ENCODE measurements at places on chromosomes 7 and 10.

DNA sequence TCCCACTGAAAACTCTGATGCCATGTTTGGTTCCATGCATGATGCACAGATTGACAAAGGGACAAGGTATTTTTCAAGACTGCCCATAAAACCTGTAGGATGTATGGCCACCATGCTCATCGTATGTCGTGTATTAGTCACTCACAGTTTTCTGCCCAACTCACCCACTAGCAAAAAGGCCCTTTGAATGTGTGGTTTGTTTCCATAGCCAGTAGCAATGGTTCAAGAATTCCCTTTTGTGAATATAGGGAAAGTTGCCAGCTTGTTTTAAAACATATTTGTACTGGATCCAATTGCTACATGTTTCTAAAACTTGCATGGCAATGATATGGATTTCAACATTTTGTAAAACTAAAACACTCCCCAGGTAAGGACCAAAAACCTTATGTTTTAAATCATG is 280.9 kb upstream of the YAE1 start:
- no peak for DNase-seq

DNA sequence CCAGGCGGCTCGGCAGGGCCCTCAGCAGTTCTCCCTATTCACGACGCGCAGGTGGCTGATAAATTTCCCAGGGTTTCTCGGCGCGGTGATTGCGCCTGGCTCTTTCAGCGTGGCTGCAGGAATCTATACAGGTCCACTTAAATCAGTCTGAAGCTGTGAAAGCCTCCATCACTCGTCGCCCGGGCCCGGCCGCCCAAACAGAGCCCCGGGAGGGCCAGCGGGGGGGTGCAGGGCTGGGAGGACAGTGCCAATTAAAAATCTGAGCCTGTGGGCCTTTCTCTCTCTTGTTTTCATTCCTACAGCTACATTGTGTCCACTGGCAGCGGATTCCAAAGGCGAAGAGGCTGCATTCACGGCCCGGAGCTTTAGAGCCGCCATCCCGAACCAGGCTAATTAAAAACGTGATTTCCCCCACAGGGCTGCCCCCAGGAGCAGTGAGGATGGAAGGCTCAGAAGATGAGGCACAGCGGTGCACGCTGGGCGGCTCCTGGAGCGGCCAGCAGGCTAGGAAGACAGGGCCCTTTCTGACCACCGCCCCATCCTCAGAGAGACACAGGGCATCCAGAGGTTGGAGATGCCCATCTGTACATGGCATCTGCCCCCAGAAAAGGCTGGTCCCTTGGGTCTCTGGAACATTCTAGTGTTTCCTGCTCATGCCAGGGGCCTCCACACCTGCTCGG is 100.7 kb downstream of the FAM53B start:
- no peak for DNase-seq

DNA sequence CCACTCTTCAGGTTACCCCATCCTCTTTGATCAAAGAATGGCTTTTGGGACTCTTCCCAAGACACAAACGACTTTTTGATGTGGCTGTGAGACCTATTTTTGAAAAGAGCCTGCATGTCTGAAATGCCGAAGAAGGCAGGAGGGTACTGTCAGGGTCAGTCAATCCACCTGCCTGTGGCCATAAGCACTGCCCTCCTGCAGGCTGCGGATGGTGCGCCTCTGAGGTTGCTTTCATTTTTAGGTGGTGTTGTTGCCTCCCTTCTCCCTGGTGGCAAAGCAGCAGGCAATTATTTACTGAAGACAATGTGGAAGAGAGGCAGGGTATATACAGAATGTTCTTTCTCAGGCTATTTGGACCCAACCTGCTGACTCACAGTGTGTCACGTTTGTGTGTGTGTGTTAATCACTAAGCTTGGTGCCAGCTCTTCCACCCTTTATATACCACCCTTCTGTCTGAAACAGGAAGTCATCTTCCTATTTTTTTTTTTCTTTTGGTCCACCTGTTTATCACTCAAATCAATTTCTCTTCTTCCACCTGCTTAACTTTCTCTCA is 1421.2 kb upstream of the CELF2 start:
- peak; percentile 9 for DNase-seq

DNA sequence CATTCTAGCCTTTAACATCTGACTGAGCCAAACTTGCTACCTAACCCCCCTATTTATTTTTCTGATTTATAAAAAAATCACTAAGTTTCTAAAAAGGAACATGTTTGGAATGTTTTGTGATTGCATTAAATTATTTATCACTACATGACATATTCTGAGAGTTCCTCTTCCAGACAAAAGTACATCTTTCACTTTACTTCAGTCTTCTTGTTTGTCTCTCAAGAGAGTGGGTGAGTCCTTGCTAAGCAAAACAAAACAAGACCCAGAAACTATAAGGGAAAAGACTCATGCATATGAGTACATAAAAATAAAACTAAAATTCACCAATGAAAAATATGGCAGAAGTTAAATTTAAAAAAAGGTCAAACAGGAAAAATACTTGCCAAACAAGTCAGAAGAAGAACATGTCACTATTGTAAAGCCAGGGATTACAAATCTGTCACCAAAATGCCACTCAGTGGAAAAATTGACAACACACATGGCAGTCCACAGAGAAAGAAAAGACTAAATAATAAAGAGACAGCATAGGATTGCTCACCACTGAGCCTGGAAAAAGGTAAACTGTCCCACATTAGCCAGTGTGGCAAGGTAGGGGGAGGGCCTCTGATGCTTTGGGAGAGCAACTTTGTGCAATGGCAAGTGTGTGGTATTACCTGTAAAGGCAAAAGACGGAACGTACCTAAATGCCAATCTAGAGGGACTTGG is 166.7 kb upstream of the ZNF32 start:
- no peak for DNase-seq

DNA sequence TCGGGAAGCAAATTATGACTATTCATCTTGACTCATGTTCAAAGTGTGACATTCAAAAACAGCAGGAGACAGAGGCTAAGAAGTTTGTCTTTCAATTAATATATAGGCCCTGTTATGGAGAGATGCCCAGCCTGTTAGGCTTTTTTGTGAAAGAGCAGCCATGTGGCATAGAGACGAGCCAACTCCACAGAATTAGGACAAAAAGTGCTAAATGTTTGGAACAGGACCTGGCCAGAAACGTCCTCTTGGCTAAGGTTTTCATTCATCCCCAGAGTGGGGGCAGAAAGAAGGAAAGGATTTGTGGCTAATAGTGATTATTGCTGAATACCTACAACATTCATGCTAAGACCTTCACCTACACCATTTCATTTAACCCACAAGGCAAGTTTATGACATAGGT is 324.7 kb upstream of the NPVF start:
- DNase-seq = no peak

GRCh38 chr7:93926800-93927199 is 5.3 kb downstream of the GNG11 start:
- DNase-seq = no peak

- DNase-seq = peak; percentile 89
Measured at GRCh38 chr7:137996386-137996851, 5.5 kb downstream of the CREB3L2 start.

DNA sequence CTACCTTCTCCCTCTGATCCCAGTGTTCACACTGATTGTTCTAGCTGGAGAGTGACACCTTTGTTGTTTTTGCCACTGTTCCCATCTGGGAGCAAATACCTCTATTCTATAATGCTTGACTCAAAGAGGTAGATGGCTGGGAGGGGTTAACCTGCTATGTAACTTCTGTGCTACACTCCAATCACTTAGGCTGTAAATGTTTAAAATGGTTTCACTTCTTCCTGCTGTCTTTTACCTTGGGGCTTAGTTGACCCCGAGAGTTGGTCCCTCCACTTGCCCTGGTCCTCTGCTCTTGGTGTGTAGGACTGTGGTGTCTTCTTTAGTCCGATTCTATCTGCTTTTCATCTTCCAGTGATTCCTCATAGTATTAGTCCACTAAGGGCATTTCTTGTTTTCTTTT is 22.3 kb downstream of the KLHDC10 start:
- no peak for DNase-seq

All from hematopoietic multipotent progenitor cell treated with erythropoietin and hydrocortisone succinate and interleukin-3 and kit ligand, for 8 days (in vitro differentiated cells).